H1 (cell line): ENCODE measurements at places on chromosomes 1 and 21. TPM values are rescaled to one million over a fixed set of nuclear protein-coding genes. Genes with fewer than 3 reads are reported as not detected.

DNA sequence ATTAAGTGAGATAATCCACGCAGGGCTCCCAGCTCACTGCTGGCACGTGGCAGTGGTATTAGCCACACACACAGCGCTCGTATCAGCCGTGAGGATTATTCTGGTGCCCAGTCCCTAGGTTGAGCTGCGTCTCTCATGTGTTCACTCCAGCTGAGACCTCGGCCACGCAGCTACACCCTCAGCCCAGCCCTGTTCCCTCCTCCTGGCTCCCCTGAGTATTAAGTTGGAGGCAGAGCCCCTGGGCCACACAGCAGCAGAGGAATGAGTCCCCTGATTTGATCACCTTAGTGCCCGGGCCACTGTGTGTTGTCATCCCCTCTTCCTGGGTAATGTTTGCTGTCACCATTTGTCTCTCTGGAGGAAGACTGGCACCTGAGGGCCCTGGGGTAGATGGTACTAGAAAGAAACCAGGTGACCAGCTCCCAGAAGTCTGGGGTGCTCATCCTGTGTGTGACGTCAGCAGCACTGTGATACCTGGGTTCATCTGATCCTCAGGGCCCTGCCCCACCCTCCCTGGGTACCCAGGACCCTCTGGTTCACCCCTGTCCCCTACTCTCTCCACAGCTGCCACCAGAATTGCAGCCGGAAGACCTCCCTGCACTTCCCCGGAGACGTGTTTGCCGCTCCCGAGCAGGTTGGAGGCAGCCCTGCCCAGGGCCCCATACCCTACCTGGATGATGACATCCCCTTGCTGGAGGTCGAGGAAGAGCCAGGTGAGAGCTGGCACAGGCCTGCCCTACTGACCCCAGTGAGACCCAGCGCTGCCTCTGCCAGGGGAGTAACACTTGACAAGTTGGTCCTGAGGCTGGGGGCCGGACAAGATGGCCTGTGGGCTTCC is 40.1 kb downstream of the DISP3 start:
- no peak for DNase-seq

DNA sequence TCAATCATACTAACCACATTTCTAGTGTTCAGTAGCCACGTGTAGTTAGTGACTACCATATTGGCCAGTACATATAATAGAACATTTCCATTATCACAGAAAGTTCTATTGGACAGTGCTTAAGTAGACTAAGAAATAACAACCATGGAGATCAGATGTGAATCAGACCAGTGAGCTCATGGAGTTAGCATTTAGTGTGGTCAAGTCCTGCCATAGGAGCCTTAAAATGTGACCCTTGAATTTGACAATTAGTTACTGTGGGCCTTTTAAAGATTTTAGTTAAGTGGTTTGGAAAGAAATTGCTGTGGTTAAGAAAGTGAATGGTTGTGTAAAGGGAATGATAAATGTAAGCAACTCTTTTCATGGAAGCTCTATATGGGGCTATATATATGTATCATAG is 123.4 kb downstream of the POU2F1 start:
- no peak for DNase-seq

DNA sequence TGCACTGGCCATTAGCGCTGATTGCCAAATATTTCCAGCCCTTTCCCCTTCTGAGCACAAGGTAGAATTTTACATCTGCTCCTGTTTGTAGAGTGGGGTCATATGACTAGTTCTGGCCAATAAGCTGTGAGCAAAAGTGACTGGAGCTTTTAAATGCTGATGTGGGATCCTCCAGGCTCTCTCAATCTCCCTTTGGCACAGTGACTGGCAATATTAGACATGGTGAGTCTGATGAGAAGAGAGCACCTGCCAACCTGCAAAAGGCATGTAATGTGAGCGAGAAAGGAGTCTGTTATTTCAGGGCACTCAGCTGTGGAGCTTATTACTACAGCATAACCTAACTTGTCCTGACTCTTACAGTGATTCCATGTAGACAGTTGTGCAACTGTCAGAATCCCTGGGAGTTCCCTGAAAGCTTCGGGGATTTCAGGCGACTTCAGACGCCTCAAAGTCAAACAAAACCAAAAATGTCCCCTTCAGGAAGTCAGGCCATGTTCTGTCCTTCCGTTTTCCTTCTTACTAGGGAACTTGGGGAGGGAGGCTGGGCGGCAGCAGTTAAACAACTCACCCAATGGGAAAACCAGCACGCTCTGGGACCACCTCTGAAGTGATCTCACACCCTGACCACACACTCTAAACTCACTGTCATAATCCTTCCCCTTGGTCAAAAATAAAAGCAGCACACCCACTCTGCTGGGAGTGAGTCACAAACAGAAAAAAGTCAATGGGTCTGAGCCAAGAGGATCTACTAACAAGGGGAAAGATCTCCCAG is 3.6 kb upstream of the RASSF5 start:
- no peak for DNase-seq

GRCh38 chr1:50527249-50527986 is 104.2 kb upstream of the DMRTA2 start:
- DNase-seq, result no peak

Gene SH3BGR
- 5.5 and 5.9 TPM in 2 replicates for total RNA-seq

GRCh38 chr1:60739729-60740128 is 342.6 kb upstream of the NFIA start:
- DNase-seq, result no peak

DNA sequence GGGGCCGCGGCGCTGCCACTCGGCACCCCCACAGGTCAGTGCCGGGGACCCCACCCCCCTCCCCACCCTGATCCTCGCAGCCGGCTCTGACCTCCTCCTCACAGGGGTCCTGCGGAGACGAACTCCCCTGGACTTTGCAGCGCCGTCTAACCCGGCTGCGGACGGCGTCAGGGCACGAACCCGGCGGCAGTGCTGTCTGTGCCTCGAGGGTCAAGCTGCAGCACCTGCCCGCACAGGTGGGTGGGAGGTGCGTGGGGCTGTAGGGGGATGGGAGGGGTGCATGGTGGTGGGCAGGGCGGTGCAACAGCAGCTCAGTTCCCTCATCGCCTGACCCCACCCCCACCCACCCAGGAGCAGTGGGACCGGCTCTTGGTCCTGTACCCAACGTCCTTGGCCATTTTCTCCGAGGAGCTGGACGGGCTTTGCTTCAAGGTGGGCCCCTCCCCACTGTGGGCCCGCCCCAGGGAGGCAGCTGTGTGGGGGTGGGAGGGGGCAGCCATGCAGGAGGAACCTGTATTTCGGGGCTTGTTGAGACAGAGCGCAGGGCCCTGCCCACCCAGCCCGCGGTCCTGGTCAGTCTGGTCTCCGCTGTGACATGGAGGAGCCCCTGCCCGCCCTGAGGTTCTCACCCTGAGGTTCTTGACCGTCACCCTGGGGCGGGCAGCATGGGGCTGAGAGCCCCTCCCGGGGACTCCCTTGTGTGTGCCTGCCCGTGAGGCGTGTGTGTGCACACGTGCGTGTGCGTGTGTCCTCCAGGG is 4.9 kb downstream of the PLEKHN1 start:
- DNase-seq, result no peak

GRCh38 chr1:44945967-44946366 is 40.4 kb downstream of the EIF2B3 start:
- DNase-seq, result no peak

Gene LHX8
- total RNA-seq, result 1.2 and 1.5 TPM in 2 replicates

DNA sequence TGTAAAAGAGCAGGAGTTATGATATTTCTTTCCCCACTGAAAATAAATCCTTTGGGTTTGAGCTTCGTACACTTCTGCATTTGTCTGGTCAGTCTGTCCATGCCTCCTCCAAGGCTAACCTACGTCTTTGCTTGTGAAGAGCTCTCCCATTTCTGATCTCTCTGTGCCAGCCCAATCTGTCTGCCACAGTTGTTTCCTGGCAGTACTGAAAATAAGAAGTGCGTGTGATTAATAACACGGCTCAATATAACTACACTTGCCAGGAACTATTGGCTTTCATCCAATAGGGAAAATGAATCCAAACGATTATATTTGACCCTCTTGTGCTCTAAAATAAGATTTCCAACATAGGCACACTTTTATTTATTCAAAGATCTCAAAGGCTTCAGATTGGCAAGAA is 19.2 kb upstream of the COL24A1 start:
- DNase-seq, result no peak

DNA sequence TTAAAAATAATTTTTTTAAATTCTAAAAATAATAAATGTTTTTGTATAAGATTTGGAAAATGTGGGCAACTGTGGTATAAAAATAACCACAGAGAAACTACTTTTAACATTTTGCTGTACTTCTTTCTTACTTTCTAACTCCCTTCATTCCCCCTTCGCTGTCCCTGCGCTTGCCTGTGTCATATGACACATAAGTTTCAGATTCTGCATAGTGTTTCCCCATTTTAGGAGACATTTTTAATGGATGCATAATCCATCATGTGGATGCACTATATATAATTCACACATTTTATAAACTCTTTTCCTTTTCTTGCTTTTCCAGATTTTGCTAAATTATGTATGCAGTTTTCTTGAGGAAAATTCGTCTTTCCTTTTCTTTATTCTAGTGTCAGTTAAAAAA is 16.3 kb downstream of the ATG4C start:
- no peak for DNase-seq

GRCh38 chr1:199073166-199073565 is 434.3 kb downstream of the PTPRC start:
- DNase-seq, result no peak

Gene TMEM61
- 0.50 and 0.54 TPM in 2 replicates for total RNA-seq

GRCh38 chr21:46248422-46248782 is 19.8 kb upstream of the LSS start:
- DNase-seq, result no peak

DNA sequence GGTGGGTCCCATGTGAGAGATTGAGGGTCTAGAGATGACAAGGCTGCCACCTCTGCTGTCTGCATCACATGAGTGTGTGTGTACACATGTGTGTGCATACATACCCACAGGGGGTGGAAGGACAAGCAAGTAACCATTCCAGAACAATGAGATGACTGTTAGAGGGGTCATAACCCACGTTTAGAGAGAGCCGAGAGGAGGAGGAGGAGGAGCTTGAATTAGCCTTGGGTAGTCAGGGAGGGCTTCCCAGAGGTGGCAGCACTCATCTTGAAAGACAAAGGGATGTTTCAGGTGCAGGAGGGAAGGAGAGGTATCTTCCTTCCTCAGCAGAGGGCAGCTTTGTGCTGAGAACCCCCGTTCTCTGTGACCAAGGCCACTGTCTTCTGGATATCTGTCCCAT is 21.3 kb downstream of the TNFRSF1B start:
- DNase-seq, result no peak

- no peak for DNase-seq
Observed at GRCh38 chr1:23196627-23197328, 20.5 kb downstream of the HTR1D start.
